ENCODE measurements at places on chromosomes 4 and X.

GRCh38 chr4:107586371-107586770 is 133.7 kb downstream of the PAPSS1 start:
- DNase-seq = no peak

DNA sequence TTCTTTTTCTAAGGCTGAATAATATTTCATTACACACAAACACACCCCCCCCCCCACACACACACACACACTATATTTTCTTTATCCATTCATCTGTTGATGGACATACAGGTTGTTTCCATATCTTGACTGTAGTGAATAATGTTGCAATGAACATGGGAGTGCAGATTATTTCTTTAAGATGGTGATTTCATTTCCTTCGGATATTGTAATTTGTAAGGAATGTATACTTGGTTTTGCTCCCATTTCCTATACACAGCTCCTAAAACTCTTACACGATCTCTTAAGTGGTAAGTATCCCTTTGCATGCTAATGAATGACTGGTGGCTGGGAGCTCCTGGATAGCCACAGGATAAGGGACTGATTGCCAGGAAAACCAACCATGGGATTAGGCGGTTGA is 14.7 kb upstream of the RBMXL3 start:
- DNase-seq = no peak

DNA sequence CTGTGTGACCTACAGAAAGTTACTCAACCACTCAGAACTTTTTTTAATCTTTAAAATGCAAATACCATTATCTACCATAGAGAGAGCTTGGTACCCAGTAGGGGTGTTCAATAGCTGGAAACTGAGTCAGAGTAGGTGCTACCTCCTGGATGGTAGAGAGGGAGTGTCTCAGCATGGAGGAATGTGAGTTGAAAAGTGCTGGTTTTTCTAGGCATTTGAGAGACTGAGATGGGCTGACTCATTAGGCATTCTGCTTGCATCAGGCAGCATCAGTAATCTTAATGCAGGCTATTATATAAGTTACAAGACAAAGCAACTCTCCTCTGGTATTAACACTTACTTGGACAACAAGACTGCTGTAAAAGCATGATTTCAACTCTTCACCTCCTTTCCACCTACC is 70.9 kb upstream of the ARHGEF9 start:
- no peak for DNase-seq

DNA sequence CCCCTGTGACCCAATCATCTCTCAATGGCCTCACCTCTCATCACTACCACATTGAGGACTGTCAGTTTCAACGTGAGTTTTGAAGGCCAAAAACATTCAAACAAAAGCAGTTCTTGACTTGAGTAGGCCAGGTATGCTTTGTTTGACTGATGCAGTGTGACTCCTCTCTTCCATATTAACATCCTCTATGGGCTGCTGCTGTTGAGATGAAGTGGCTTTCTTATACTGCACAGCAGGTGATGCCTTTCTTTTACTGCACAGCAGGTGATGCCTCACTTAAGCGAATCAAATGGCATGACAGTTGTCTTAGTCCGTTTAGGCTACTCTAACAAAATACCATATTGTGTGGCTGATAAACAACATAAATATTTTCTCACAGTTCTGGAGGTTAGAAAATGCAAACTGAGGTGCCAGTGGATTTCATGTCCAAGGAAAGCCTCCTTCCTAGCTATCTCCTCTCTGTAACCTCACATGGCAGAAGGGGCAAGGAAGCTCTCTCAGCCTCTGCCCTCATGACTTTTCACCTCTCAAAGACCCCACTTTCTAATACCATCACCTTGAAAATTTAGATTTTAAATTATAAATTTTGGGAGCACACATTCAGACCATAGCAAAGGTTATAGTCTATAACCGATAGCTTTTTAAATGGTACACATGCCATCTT is 2267.9 kb upstream of the AGA start:
- no peak for DNase-seq

DNA sequence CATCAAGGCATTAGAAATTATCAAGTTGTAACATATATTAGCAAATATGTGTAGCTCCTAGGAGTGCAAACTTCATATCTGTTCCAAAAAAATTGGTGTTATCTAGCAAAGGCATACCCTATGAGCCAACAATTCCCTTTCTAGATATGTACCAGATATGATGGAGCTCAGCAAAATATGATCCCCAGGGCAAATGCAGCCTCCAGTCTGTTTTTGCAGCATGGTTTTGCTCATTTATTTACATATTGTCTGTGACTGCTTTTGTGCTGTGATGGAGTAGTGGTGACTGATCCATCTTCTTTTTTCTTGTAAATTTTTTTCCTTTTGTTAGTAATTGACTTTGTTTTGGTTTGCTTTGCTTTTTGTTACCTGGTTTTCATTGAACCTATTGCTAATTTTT is 41.0 kb downstream of the CEP135 start:
- no peak for DNase-seq

GRCh38 chrX:39766855-39767254 is 330.9 kb downstream of the BCOR start:
- no peak for DNase-seq

- no peak for DNase-seq
These were observed 15.9 kb upstream of the COX7B2 start for GRCh38 chr4:46924789-46925529.

GRCh38 chr4:84825701-84826341 is 140.7 kb downstream of the WDFY3 start:
- DNase-seq = no peak

GRCh38 chrX:6856471-6856870 is 291.0 kb upstream of the STS start:
- no peak for DNase-seq

GRCh38 chr4:32890398-32890797 is 2170.2 kb downstream of the PCDH7 start:
- peak; percentile 18 for DNase-seq

GRCh38 chrX:120262859-120263708 is 12.5 kb downstream of the ZBTB33 start:
- no peak for DNase-seq

GRCh38 chr4:112520598-112521122 is 4.7 kb upstream of the NEUROG2 start:
- no peak for DNase-seq

- peak; percentile 98 for DNase-seq
These were observed at the start of gene PPP2R3B for GRCh38 chrX:386768-387575. Gene PPP2R3B (minus strand): TSS chrX:386907. CDS start chrX:386691, 216 bp downstream.

DNA sequence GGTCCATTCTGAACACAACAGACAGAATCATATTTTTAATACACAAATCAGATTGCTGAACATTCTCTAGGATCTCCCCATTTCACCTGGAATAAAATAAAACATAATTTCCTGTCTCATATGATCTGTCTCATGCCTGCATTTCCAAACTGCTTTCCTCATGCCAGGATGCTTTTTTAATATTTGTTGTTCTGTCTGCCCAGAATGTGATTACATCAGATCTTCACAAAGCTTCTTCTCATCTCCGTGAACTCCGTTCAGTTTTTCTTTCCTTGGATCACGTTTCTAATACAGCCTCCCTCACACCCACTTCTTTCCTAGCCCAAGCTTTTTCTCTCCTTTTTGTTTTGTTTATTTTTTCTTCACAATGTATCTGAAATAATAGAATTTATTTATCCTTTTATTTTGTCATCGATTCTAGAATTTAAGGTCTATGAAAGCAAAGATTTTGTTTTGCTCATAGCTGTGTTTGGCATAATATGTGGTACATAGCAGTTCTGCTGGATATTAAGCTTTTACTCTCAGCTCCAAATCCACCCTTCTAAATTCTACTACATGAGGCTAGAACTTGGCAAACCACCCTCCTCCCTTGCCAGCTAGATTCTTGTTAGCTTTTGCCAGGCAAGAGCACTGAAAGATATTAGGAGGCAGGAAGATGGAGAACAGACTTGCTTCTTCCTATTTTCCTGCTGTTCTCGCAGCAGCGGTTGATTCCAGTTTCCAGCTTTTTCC is 165.5 kb upstream of the SLIT2 start:
- no peak for DNase-seq

- no peak for DNase-seq
These were observed 97.5 kb downstream of the ANK2 start for GRCh38 chr4:113146876-113147358.

DNA sequence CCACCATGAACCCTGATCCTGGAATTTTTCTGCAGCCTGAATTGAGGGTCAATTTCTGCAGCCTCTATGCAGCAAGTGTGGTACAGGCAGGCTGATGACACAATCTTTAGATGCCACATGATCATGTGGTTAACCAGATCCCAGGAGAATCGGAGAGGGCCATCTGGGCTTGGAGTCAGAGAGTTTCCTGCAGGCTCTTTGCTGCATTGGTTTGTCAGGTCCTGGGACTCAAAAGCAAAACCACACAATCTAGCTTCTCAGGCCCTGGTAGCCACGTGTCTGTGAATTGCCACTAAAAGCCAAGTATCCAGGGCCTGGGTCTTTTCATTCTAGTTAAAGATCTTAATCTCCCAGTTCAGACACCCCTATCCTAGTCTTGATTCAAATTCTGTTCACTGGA is 464.5 kb downstream of the BCOR start:
- no peak for DNase-seq

- DNase-seq = no peak
These were observed 10.3 kb downstream of the NCBP2L start for GRCh38 chrX:107787827-107788226.

GRCh38 chrX:31331015-31331414 is 259.2 kb upstream of the FTHL17 start:
- no peak for DNase-seq

GRCh38 chr4:142512161-142512560 is 333.9 kb downstream of the INPP4B start:
- DNase-seq = no peak

GRCh38 chr4:139600662-139601061 is 44.6 kb upstream of the SETD7 start:
- DNase-seq = no peak

DNA sequence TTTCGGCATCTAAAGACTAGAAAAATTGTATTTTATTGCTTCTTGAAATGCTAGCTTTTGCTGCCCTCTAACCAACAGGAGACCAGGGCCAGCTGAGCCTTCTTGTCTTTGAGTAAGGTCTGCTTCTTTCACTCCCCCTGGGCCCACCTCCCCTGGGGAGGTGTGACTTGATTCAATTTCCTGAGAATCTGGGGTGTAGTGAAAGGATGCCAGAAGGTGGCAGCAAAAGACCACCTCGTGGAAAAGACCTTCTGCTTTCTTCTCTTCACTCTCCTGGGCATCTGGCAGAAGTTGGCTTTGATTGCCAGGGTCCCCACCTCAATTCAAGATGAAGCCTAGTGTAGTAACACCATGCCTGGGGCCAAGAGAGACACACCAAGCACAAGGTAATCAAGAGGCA is 96.5 kb upstream of the MAOA start:
- DNase-seq = peak; percentile 59

DNA sequence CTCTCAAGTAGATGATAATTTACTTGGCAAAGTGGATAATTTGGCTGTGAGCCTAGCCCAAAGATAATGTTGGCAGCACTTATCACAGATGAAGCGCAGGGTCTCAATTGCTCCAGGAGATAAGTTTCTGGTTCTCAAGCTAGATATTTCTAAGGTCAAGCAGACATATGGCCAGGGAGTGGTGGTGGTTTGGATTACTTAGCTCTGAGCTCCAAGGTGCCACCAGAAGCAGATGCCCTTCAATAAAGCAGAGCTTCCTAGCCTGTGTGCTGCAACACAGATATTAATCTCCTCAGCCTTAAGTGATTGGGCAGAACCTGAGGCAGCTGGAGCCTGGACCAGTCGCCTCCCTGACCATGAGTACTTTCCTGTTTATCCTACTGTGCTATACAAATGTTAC is 79.2 kb upstream of the NALF2 start:
- DNase-seq = peak; percentile 53

DNA sequence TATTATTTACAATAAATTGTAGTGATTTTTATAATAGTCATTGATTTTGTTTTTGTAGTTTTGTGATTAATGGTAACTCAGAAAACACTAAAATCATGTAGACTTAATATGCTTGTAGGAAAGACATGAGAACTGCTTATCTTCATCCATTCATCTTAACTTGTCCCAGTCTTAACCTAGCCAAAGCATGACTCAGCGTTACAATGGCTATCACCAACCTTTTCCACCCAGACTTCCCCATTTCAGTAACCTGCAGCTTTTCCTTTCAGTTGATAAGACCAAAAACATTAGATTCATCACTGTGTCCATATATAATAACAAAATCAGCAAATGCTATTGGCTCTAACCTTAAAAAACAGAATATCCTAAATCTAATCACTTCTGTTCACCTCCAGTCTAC is 106.2 kb upstream of the KLF8 start:
- DNase-seq = no peak

- DNase-seq = no peak
These were observed 190.6 kb downstream of the NSUN7 start for GRCh38 chr4:40940317-40940741.

DNA sequence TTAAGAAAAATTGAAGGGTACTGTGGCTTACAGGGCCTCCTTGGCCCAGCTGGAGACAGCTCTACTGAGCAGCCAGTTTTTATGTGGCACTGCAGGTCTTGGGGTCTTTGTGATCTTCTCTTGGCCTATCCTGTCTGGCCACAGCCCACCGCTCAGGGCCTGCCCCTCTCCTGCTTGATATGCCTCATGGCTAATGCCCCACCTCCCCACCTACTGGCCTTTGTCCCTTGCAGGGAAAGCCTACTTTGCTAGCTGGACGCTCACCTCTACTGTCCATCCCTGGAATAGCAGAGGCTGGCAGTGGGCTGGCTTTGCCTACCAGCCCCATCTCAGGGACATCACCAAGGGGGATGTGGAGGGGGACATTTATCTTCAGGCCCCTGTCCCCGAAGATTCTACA is 134.1 kb downstream of the PJA1 start:
- DNase-seq = peak; percentile 56

GRCh38 chr4:152588869-152589268 is 53.0 kb upstream of the FBXW7 start:
- DNase-seq = no peak

- no peak for DNase-seq
These were observed at the start of gene RIPPLY1 for GRCh38 chrX:106903291-106903824. Gene RIPPLY1 (minus strand): TSS chrX:106903341. CDS start chrX:106903287, 54 bp downstream.

- no peak for DNase-seq
These were observed 102.6 kb upstream of the TENT5D start for GRCh38 chrX:80317646-80318045.

DNA sequence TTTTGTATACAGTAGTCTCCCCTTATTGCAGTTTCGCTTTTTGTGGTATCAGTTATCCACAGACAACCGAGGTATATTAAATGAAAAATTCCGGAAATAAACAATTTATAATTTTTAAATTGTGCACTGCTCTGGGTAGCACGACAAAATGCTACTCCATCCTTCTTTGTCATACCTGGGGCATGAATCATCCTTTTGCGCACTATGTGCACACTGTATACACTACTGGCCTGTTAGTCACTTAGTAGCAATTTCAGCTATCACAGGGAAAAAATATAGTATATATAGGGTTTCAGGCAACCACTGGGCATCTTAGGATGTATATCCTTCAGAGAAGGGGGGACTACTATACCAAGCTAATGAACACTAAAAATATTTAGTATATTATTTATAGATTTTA is 198.8 kb upstream of the FAT4 start:
- DNase-seq = no peak

DNA sequence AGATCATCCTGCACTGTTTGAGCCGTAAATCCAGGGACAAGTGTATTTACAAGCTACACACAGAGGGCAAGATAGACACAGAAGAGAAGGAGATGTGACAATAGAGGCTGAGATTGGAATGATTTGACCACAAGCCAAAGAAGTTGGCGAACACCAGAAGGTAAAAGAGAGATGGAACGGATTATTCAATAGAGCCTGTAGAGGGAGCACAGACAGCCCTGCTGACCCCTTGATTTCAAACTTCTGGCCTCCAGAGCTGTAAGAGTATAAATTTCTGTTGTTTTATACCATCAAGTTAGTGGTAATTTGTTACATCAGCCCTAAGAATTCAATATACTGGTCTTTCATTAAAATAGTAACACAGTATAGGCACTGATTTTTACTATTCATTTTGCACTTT is 447.8 kb downstream of the FAT4 start:
- DNase-seq = no peak

All from WERI-Rb-1 (cell line).